Panc1 (cell line): ENCODE measurements at places on chromosomes 5 and 9. TPM values are rescaled to one million over a fixed set of nuclear protein-coding genes. Genes with fewer than 3 reads are reported as not detected.

The PRUNE2 gene
- 0.18 TPM for total RNA-seq

The BNIP1 gene
- total RNA-seq: 12.3 TPM

The PFN3 gene
- total RNA-seq: not detected

The SPINK4 gene
- not detected for total RNA-seq

The ADAMTSL1 gene
- total RNA-seq: not detected

The SV2C gene
- total RNA-seq: not detected

The CD72 gene
- total RNA-seq: 0.72 TPM

The GABRP gene
- not detected for total RNA-seq

The CCNB1 gene
- total RNA-seq: 262 TPM

The ICE1 gene
- total RNA-seq: 38.3 TPM

The TMEM174 gene
- total RNA-seq: not detected

The NME5 gene
- total RNA-seq: 1.7 TPM

The LCN2 gene
- total RNA-seq: 1.0 TPM

The GRXCR2 gene
- not detected for total RNA-seq

The NEUROG1 gene
- total RNA-seq: not detected

The SPATA9 gene
- total RNA-seq: 0.15 TPM

The PCDHGC5 gene
- total RNA-seq: 0.36 TPM

The ARL14EPL gene
- not detected for total RNA-seq

The CDX1 gene
- not detected for total RNA-seq

The TMEM215 gene
- total RNA-seq: not detected

The GPR150 gene
- 0.54 TPM for total RNA-seq

The GOLM1 gene
- total RNA-seq: 73.4 TPM

The PCDHGB4 gene
- total RNA-seq: 0.21 TPM

The SOWAHA gene
- not detected for total RNA-seq

The ZNF879 gene
- total RNA-seq: 5.9 TPM

The SLC4A9 gene
- total RNA-seq: not detected

The FOXE1 gene
- 0.82 TPM for total RNA-seq

The C6 gene
- total RNA-seq: 0.13 TPM

The HAVCR2 gene
- total RNA-seq: not detected

The CTSL gene
- 45.2 TPM for total RNA-seq

The DDX4 gene
- total RNA-seq: not detected

The CDHR2 gene
- total RNA-seq: 0.72 TPM

The DENND4C gene
- total RNA-seq: 10.5 TPM

The SPINK6 gene
- total RNA-seq: not detected

The TRAF2 gene
- total RNA-seq: 48.7 TPM

The ROPN1L gene
- total RNA-seq: 3.0 TPM

The CTSV gene
- total RNA-seq: 27.1 TPM

The STING1 gene
- total RNA-seq: 22.8 TPM

The SPINK14 gene
- total RNA-seq: not detected

The UNC13B gene
- total RNA-seq: 35.2 TPM

The PAX5 gene
- total RNA-seq: 0.39 TPM

The SHISAL2B gene
- total RNA-seq: not detected

The ZNF608 gene
- total RNA-seq: 37.5 TPM

The PHYHD1 gene
- total RNA-seq: not detected

The CBY3 gene
- 0.39 TPM for total RNA-seq

The FREM1 gene
- not detected for total RNA-seq

The LRRC8A gene
- total RNA-seq: 16.4 TPM

The RNF183 gene
- not detected for total RNA-seq

The PCA3 gene
- not detected for total RNA-seq

The NUTM2F gene
- total RNA-seq: not detected

The ZNF300 gene
- total RNA-seq: 0.05 TPM

The SEPTIN8 gene
- total RNA-seq: 22.8 TPM

The PKN3 gene
- 19.9 TPM for total RNA-seq

The FOXD4L3 gene
- total RNA-seq: not detected

The MEF2C gene
- 9.9 TPM for total RNA-seq

The NUTM2G gene
- total RNA-seq: not detected

The EIF4E1B gene
- not detected for total RNA-seq
